ENCODE measurements at places on chromosomes 13 and 19. TPM values are rescaled to one million over a fixed set of nuclear protein-coding genes. Genes with fewer than 3 reads are reported as not detected.

The MADCAM1 gene
- 1.2 TPM for total RNA-seq

The DNM2 gene
- 280 TPM for total RNA-seq

The PNMA8B gene
- 1.9 TPM for total RNA-seq

The CGB7 gene
- total RNA-seq: 0.43 TPM

The ZNF132 gene
- 5.1 TPM for total RNA-seq

The PTH2 gene
- total RNA-seq: not detected

The GPR4 gene
- 18.5 TPM for total RNA-seq

The KLK3 gene
- not detected for total RNA-seq

The ZNF835 gene
- 3.0 TPM for total RNA-seq

The CRX gene
- total RNA-seq: not detected

The PTPRS gene
- total RNA-seq: 131 TPM

The ZNF491 gene
- total RNA-seq: 1.9 TPM

The ICAM5 gene
- total RNA-seq: 18.3 TPM

The MLNR gene
- not detected for total RNA-seq

The MAP1S gene
- total RNA-seq: 71.4 TPM

The TPM4 gene
- 386 TPM for total RNA-seq

The CEACAM8 gene
- not detected for total RNA-seq

The MCEMP1 gene
- total RNA-seq: 97.9 TPM

The AMH gene
- 6.1 TPM for total RNA-seq

The KIR3DL1 gene
- 0.23 TPM for total RNA-seq

The MCF2L gene
- total RNA-seq: 69.7 TPM

The MAP4K1 gene
- 12.1 TPM for total RNA-seq

The ZSCAN22 gene
- total RNA-seq: 4.0 TPM

The COX6B2 gene
- not detected for total RNA-seq

The PEAK3 gene
- 4.5 TPM for total RNA-seq

The REEP6 gene
- 1.2 TPM for total RNA-seq

The SULT2A1 gene
- total RNA-seq: not detected

The ARHGAP45 gene
- 98.2 TPM for total RNA-seq

The ZNF836 gene
- total RNA-seq: 20.7 TPM

The TEX26 gene
- not detected for total RNA-seq

The CEACAM20 gene
- 0.35 TPM for total RNA-seq

The NLRP7 gene
- total RNA-seq: not detected

The HIPK4 gene
- total RNA-seq: 0.64 TPM

The TTYH1 gene
- total RNA-seq: not detected

The SCN1B gene
- 8.7 TPM for total RNA-seq

The ZNF846 gene
- 10.2 TPM for total RNA-seq

The ZNF492 gene
- total RNA-seq: 0.29 TPM

The C1QTNF9B gene
- not detected for total RNA-seq

The AP1M2 gene
- total RNA-seq: 37.8 TPM

The DAND5 gene
- total RNA-seq: not detected

The KLK2 gene
- total RNA-seq: not detected

The ZNF66 gene
- 6.7 TPM for total RNA-seq

The TPTE2 gene
- total RNA-seq: not detected

The FXYD3 gene
- total RNA-seq: 145 TPM

The ALOX5AP gene
- 195 TPM for total RNA-seq

The TNFSF9 gene
- 7.4 TPM for total RNA-seq

The KATNAL1 gene
- 17.5 TPM for total RNA-seq

The CGB3 gene
- total RNA-seq: not detected

The DCT gene
- total RNA-seq: not detected

The NTN5 gene
- total RNA-seq: 1.2 TPM
